Mammary epithelial cell (primary cell): ENCODE measurements at places on chromosomes 2 and 18.
A peak's percentile ranks its signal among the peaks of the same experiment; 100 is the strongest.

- DNase-seq, result no peak
These were observed 313.8 kb downstream of the PDE11A start for GRCh38 chr2:177758591-177759371.

DNA sequence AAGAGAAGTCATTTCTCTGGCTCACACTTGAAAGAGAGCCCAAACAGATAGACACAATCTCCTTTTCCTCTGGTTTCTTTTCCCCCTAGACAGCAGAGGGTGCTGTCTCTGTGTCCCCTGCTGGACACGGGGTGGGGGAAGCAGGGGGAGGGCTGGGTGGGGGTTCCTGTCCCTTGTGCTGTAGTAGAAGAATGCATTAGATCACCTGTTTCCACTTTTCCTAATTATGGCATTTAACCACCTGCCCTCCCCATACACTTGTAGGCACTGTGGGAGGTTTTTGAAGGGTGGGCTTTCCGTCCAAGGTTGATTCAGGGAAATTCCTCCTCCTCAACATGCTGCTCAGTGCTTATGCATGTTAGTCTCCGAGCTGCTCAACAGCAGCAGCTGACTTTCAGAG, 206.2 kb upstream of the EPAS1 start:
- no peak for DNase-seq

DNA sequence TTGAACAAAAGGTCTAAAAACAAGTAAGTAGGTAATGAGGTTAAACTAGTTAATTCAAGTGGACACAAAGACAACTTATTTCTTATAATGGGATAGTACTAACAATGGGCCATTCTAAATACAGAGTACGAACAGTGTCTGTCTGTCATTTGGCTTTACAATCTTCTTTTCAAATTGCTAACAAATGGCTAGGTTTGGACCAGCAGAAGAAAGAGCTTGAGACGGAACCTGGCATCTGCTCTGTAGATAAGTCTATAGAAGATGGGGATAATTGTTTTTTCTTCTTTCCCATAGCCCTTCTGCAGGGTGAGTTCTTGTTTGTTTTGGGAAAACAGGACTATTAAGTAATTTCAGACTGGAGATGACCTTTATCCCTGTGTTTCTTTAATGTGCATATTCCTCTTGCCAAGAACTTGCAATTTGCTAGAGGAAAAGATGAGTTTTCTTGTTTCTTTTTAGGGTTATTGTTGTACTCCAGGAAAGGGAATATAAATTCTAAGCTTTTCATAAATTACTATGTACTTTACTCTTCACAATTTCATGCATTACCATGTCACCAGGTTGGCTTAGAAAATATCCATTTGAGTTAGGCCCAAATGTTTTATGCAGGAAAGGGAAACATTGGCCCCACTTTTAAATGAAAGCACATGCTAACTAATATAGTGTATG, 500.5 kb upstream of the SYT4 start:
- no peak for DNase-seq

DNA sequence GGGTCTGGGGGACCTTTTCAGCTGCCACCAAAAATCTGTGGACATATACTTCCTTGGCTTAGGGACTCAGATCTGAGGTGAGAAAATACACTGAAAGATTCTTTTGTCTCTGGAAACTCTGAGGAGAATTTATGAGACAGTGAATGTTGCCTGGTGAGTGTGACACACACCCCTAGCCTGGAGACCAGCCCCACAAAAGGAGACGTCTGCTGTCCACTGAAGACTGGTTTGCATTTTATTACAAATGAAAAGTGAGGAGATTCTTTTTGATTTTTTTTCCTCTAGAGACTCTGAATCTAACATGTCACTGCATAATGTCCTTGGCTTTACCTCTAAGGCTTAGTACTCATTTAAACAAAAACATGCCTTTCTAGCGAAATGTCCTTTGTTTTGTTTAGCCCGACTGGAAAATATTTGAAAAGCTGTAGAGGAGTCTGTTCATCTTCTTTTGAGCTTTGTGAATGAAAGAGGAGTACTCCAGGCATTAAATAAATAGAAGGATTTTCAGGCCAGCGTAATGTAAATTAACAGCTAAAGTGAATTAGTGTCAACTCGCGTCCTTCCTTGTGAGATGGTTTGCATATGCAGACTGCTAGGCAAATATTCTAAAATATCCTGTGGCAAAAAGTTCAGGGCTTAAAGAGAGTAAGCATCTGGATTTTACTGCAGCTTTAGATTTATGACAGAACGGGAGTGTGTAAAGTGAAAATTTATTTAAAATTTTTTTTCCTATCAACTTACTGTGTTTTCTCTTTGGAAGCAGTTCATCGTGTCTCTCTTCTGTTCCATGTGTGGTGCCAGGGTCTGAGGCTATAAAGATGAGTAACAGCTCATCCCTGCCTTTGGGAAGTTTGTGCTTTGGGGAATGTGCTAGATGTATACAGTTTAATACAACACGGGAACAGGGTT, 125.4 kb downstream of the VWA3B start:
- DNase-seq, result no peak

GRCh38 chr2:32941944-32942690, 4.6 kb upstream of the LTBP1 start:
- no peak for DNase-seq

- DNase-seq, result no peak
These were observed 179.0 kb upstream of the HAAO start for GRCh38 chr2:42971381-42971780.

DNA sequence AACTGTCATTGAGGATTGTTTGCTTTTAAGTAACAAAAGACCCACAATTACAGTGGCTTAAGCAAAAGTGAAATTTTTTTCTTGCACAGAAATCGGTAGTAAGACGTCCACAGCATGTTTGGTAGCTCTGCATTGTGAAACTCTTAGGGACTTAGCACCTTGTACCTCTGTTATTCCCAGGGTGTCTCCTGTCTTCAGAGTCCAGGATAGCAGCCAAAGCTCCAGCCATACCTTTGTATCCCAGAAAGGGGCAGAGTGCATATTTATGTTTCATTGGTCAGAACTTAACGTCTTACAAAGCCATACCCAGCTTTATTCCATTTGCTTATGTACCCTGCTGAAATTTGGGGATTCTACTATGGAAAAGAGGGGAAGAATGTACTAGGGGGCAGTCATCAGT, 32.8 kb downstream of the RMND5A start:
- DNase-seq, result no peak

GRCh38 chr2:190679813-190680591, 31.1 kb downstream of the NAB1 start:
- peak; percentile 32 for DNase-seq

DNA sequence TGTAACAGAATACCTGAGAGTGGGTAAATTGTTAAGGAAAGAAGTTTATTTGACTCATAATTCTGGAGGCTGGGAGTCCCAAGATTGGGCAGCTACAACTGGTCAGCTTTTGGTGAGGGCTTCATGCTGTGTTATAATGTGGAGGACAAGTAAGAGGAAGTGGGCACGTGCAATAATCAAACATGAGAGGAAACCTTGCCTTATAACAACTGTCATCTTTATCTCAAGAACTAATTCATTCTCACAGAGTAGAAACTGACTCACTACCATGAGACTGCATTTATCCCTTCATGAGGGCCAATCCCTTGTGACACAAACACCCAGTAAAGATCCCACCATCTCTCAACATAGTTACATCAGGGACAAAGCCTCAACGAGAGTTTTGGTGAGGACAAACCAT, 318.1 kb upstream of the NT5C1B start:
- DNase-seq, result no peak

DNA sequence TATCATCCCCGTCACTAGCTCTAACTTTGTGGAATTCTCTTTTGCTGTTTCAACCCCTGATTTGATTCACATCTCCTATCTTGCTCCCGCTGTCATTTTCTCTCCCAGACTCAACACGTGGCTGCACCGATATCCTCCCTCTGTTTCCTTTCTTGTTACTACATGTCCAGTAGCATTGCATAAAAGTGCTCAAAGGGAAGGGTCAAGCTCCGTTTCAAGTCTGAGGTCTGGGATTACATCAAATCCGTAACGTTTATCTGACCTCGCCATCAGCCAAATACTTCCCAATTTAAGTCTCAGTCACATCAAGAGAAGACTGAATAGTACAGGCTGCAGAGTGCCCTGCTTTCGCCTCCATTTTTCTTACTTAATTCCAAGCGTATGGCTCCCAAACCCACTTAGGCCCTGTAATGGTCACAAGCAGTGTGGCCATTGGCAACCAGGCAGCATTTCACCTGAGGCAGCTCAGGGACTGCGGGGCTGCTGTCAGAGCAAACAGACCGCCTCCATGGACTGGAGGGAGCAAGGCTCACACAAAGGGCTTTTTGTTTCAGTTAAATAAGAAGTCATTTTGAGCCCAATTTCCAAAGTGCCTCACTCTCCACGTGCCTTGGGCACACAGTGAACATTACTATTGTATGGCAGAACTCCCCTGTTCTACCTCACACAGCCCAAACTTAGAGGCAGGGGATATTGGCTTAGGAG, 217.8 kb downstream of the BCL11A start:
- DNase-seq, result peak; percentile 24

DNA sequence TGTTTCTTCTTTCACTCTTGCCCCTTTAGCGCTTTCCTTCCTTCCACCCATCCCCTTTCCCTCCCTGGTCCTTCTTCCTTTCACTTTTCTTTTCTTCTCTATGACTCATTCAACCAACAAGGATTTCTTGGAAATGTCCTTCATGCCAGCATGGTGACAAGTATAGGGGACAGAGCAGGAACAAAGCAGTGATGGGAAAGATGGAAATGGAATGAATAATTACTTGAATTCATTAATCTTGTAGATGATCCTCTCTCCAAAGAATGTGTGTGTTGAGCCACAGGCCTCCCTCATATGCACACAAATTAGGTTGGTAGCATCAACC, 1.5 kb downstream of the VAMP5 start:
- no peak for DNase-seq

DNA sequence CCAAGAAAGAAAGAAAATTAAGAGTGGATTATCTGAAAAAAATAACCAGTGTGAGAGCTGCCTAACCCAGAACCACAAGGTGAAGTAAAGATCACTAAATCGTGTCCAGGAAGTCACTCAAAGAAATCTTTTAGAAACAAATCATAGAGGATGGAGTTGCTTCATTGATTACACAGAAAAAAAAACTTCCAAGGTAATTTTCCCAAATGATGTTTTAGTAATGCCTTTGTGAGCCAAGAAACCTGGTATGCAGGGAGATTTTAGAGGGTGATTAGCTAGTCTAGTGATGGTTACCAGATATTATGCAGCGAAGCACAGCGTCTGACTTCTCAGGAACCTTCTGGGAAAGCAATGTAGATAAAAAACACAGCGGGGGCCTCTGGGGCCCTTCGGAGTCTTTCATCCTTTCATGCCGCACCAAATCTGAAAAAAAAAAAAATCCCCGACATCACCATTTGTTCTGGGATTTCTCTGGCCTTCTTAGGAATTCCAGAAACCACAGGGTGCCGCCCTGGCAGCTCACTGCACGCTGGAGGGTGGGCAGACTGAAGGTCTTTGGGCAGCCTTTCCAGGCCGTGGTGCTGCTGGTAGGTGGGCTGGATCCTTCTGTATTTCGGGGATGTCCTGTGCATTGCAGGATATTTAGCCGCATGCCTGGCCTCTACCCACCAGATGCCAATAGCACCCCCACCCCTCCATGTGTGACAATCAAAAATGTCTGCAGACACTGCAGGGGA, 17.3 kb downstream of the ALPK2 start:
- DNase-seq, result peak; percentile 67

DNA sequence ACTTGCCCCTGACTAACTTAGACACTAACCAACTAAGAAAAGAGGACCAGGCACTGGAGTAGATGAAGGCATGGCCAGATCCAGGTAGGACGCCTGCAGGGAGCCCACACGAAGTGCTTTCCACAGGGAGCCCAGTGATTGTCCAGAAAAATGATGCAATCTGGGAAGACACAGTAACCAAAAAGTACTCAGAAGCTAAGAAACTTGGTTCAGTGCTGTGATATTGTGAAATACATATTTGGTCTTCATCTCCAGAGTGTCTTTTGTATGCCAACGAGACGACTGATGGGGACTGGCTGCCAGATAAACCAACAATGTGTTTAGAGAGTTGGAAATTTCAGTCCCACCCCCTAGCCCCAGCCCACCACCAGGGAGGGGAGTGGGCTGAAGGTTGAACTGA, 135.0 kb downstream of the SP3 start:
- DNase-seq, result no peak

DNA sequence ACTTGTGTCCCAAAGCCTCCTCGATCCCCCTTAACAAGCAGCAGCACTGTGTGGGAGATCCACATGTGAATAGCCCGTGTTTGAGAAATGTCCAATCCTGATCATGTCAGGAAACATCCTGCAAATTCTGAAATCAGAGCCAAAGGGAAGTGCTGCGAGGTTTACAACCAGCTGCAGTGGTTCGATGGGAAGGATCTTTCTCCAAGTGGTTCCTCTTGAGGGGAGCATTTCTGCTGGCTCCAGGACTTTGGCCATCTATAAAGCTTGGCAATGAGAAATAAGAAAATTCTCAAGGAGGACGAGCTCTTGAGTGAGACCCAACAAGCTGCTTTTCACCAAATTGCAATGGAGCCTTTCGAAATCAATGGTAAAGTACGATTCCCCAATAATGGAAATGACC, at the start of gene MARCO:
Gene MARCO (plus strand): TSS at position 164 of the 400 bp plus-strand sequence. CDS start 107 bp downstream, at position 271.
- DNase-seq, result no peak

- DNase-seq, result no peak
These were observed 29.1 kb downstream of the HPCAL1 start for GRCh38 chr2:10331702-10332401.

- no peak for DNase-seq
These were observed 369.7 kb downstream of the CTNNA2 start for GRCh38 chr2:79882548-79882947.

GRCh38 chr18:75433098-75433497, 5.6 kb upstream of the SMIM21 start:
- DNase-seq, result no peak

DNA sequence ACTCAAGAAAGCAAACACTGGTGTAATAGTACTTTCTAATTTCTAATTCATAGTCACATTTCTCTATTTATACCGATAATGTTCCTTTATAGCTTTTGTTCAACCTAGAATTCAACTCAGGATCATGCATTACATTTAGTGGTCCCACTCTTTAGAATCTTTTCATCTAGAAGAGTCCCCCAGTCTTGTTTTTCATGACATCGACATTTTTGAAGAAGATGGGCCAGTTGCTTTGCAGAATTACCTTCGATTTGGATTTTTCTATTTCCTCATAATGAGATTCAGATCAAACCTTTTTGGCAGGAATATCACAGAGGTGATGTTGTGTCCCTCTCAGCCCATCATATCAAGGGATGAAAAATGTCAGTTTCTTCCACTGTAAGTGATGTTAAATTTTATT, 35.3 kb downstream of the KIAA2012 start:
- DNase-seq, result no peak

- DNase-seq, result no peak
These were observed 2.5 kb upstream of the ASIC4 start for GRCh38 chr2:219511547-219512325.

DNA sequence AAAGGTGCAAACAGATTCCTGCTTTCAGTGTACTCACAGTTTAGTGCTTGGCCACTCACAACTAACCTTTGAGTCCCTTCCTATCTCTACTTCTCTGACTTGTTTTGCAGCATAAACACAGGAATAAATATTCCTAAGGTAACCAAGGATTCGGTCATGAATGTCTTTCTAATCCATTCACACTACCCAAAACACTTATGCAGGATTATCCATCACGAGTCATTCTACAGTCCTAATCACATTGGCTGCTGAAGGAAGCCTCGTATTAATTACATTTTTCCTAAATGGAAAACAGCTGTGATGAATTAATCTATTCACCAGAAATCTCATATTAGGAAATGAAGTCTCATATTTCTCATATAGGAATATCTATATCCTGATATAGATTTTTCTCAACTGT, 16.3 kb downstream of the RDH14 start:
- DNase-seq, result no peak
